Fibroblast of lung (primary cell): ENCODE measurements at places on chromosomes 7 and 10.

DNA sequence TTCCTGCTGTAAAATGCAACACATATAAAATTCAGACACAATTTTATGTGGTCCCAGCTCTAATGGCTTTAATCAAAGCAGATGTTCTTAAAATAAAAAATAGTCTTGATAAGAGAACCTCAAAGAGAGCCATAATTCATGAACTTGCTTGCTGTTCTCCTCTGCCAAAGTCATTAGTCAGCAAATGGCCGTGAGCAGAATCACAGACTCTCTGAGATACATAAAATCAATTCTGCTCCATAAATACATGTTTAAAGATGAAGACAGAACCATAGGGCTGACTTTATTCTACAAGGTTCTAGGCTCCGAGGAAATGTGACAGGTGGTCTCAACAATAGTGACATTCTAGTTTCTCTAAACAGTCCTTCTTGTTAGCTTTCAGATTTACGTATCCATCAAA lies 29.8 kb downstream of the HSPA12A start:
- DNase-seq = peak; percentile 45

- no peak for DNase-seq
Measured at GRCh38 chr7:92053312-92053711, 81.0 kb downstream of the CYP51A1 start.

DNA sequence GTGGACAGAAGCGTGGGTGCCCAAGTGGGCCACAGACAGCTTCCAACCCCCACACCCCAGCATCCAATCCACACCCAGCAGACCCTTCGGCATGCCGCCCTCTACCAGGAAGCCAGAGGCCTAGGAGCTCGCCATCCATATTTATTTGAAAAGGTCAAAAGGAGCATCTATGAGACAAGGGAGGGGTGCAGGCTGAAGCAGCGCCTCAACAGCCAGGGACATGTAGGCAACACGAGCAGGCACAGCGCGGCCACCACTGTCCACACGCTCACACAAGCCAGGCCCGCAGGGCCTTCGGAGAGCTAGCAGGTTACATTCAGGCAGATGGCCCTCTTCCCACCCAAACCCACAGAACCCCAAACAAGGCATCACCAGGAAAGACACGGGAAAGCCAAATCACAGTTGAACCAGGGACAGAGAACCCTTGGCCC lies 34.6 kb downstream of the PSAP start:
- DNase-seq = no peak

GRCh38 chr10:1747590-1748157 lies 10.3 kb upstream of the ADARB2 start:
- DNase-seq = no peak

- DNase-seq = peak; percentile 44
Measured at GRCh38 chr10:86687750-86688149, 19.4 kb downstream of the LDB3 start.

DNA sequence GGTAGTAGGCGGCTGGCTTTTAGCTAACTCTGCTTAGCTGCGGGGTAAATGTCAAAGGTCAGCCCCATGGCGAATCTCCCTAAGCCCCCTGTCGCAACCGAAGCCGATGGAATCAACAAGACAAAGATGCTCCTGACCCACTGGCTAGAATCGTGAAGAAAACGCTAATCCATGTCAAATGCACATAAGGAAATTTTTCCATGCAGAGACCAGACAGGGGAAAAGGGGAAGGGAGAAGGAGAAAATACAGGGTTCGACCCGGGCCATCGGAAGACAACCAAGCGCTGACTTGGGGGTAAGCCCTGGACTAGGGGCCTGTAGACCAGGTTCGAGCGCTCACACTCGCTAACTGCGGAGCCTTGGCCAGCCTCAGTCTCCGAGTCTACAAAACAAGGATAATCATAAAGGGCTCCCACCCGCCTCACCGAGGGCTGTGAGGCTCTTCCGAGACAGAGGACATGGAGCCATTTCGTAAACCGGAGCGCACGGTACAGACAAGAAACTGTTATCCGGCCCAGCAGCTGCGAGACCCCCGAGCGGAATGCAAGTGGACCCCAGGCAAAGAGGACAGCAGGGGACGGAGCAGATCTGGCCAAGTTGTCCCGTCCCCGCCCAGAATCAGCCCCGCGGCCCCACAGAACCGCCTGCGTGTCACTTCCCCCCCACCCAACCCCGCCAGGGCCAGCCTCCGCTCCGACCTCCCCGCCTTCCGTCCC lies 507 bp downstream of the SAR1A start:
- peak; percentile 20 for DNase-seq

DNA sequence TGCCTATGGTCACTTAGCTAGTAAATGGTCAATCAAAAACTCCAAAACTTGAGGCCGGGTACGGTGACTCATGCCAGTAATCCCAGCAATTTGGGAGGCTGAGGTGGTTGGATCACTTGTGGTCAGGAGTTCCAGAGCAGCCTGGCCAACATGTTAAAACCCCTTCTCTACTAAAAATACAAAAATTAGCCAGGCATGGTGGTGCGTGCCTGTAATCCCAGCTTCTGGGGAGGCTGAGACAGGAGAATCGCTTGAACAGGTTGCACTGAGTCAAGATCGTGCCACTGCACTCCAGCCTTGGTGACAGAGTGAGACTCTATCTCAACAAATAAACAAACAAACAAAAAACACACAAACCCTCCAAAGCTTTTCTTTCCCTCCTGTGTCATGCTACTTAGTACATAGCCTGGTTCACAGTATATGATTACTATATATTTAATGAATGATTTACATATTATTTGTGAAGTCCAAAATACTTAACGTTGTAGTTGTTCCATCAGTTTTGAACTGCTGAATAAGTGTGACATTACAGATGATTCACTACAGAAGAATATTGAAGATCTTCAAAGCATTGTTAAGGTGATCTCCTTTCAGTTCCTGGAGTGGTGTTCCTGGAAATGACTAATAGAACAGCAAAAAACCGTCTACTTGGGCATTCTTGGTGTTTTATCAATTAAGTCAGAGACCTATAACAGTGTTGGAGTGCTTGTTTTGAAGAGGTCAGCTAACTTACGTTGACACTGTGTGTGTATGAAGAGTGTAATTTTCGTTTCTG lies 72.9 kb downstream of the ADK start:
- peak; percentile 84 for DNase-seq

- no peak for DNase-seq
Measured at GRCh38 chr10:128612195-128612594, 486.0 kb upstream of the MKI67 start.

DNA sequence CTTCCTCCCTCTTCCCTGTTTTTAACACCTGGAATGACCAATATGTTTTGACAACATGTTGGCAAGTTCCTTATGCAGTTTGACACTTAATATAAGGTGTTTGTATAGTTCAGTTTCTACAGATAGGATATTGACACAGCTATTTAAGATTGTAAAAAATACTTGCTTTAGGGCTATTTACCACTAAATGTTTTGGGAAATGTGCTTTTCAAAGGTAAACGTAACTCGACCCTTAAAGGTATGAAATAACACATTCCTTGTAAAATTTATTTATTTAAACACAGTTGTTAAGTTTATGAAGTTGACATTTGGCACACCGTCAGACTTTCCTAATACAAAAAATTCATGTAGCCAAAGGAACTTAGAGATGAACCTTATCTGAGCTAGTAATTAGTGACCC lies 817.6 kb downstream of the PCDH15 start:
- DNase-seq = no peak

GRCh38 chr7:123622660-123623386 lies 21.2 kb downstream of the ASB15 start:
- no peak for DNase-seq
